Adipocyte (in vitro differentiated cells): ENCODE measurements at places on chromosomes 1 and 21.

DNA sequence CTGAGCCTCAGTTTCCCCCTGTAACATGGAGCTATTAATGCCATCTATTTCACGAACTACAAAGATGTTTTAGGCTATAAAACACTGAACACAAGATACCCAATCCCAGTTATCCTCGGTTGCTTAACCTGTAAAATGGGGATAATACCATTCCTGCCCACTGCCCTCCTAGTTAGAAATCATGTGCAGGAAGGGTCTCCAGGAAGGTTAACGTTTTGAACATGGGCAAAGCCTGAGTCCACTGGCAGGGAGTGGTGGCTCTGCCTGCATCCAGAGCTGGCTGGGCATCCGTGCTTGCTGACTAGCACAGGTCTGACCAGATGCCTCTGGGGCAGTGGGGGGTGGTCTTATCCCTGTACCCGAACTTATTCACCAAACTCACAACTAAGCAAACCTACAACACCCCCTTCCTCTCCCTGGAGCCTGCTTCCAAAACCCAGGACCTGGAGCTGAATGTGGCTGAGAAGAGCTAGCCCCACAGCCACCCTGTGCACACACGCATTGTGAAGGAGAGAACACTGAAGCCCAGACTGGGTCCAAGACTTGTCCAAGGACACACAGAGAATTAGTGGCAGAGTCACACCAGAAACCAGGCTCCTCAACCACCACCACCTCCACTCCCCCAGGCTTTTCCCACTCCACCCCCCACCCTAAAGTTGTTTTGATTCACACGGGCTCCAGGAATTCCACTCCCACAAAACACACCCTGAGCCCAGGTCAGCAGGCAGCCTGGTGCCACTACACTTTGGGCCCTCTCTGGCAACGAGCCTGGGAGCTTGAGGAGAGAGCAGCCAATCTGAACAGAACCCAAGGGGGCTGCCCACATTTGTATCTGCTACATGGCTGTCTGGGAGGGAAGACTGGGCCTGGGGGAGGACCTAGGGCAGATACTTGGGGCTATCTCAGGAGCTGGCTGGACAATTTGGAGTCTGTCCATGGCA is 1.6 kb downstream of the E2F2 start:
- no peak for DNase-seq

DNA sequence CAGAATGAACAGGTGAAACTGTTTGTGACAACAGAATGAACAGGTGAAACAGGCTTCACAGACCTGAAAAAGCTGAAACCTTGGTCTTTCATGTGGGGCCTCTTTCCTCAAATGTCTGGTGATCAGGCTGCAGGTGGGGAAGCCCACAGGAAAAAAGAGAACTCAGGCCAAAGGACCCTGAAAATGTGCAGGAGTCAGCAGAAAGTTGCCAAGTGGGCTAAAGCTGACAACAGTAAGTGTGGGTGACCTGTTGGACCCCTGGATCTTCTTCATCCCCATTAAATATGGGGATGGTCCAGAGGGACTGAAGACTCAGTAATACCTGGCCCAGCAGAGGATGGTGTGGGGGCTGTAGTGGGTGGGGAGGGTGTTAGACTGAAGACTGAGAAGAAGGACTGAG is 9.1 kb upstream of the CHIT1 start:
- no peak for DNase-seq

DNA sequence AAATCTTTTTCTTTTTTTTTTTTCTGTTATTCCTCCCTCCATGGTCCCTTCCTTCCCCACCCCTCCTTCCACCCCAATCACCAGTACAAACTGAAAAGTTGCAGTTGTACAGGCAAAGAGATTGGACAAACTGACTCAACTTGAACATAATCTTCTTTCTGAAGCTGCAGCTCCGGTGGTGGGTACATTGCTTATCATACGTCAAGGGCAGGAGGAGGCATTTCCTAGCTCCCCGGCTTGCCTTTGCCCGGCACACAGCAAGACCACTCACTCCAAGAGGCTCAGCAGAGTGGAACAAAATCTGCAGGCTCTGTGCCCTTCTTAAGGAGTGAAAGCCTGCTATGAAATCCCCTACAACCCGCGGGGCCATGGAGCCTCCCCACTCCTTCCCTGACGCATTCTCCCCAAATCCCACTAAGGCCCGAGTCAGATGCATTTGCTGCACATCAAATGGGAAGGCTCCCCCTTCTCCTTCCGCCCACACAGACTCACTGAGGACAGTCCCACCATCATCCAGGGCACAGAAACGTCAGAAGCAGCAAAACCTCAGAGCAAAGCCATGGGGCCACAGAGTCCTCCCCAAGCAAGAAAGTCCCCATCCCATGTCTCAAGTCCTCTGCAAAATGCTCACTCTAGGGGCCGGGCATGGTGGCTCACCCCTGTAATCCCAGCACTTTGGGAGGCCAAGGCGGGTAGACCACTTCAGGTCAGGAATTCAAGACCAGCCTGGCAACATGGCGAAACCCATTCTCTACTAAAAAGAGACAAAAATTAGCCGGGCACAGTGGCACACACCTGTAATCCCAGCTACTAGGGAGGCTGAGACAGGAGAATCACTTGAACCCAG is 45.9 kb downstream of the SYF2 start:
- DNase-seq = no peak

DNA sequence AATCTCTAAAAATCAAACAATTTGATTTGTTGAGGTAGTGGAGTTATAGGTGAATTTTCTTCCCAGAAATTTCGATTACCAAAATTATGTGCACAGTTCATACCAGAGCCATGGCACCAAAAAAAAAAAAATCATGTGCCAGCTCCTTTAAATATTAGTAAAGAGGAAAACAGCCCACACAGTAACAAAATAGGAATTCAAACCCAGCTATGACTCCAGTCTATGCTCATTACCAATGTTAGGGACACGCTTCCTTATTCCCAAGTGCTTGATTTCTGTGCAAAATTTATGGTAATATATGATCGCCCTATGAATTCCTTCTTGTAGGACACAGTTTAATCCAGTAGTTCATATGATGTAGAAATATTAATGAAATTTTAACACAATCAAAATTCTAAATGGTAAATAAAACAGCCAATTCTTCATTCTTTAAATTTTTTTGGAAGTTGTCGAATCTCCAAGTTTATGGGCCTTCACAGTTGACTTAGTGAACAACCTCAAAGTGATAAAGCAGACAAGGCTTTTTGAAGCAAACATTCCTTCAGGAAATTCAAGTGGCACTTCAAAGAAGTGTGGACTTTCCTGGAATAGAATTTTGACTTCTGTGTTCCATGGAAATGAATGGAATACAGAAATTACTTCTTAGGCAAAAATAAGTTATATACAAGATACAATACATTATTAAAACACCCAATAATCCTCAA is 1.9 kb downstream of the TOR1AIP2 start:
- DNase-seq = no peak

DNA sequence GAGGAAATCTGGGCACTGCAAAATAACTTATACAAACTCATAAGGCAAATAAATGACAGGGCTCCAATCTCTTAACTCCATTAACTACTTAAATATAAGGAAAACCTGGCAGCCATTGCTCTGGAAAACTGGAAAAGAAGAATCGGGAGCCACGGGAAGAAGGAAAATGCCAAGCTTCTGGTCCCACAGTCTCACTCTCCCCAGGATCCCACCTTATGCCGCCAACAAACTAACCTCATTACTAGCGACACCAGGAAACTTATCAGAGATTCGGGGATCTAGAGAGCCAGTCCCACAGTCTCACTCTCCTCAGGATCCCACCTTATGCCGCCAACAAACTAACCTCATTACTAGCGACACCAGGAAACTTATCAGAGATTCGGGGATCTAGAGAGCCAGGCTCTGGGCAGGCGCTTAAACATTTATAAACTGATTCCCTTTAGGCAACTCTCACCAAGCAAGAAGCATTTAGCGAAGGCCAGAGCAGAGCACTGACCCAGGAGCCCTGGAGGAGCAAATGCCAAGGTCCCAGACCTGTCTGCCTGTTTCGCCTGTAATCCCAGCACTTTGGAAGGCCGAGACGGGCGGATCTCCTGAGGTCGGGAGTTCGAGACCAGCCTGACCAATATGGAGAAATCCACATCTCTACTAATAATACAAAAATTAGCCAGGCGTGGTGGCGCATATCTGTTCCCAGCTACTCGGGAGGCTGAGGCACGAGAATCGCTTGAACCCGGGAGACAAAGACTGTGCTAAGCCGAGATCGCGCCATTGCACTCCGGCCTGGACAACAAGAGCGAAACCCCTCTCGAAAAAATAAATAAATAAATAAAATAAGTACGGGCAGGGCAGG is 720 bp downstream of the PSMB2 start:
- peak; percentile 6 for DNase-seq

GRCh38 chr1:199646761-199647160 is 380.7 kb upstream of the NR5A2 start:
- DNase-seq = no peak

DNA sequence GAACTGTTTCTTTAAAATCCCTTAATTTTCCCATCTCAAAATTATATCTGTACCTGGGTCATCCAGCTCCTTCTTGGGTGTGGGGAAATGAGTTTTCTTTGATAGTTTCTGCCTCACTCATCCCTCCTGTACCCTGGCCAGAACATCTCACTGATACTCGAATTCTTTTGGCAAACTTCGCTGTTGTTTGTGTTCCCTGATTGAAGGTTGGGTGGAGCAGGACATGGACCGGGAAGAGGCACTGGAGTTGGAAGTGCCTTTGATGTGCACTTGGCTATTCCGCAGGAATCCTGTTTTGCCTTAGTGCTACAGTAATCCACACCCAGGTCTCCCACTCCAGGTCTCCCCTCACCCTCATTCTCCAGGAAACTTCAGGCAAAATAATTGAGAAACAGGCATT is 11.2 kb downstream of the MINDY1 start:
- DNase-seq = no peak

DNA sequence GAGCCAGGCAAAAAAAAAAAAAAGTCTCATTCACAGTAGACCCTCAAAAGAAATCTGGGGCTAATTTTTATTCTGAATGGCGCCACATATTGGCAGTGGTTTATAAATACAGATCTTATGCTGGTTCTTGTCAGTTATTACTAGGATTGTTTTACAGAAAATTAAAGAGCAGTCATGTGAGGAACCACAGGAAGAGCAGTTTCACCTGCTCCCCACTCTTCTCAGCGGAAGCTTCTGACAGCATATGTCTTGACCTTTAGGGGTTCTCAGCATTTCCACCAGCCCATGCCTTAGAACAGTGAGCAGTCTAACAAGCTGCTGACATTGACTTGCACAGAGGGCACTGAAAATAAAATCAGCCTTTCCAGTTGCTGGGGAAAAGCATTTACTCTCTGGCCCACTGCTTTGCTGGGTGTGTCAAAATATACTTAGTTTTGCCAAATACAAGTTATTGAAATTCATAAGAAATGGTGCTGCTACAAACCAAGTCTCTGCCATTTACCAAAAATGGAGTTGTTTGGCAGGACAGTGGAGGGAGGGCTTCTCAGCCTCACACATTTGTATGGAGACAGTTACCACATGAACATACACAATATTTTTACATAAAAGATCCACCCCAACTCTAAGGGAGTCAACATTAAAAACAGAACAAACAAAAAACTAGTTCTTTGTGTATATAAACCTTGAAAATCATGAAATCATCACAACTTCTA is 144.2 kb downstream of the SYT2 start:
- DNase-seq = no peak

- no peak for DNase-seq
Measured at GRCh38 chr1:14055442-14056223, 355.6 kb downstream of the PRDM2 start.

GRCh38 chr1:46703927-46704641 is 14.8 kb downstream of the EFCAB14 start:
- DNase-seq = no peak

GRCh38 chr1:53315456-53316423 is 12.1 kb downstream of the LRP8 start:
- DNase-seq = no peak

DNA sequence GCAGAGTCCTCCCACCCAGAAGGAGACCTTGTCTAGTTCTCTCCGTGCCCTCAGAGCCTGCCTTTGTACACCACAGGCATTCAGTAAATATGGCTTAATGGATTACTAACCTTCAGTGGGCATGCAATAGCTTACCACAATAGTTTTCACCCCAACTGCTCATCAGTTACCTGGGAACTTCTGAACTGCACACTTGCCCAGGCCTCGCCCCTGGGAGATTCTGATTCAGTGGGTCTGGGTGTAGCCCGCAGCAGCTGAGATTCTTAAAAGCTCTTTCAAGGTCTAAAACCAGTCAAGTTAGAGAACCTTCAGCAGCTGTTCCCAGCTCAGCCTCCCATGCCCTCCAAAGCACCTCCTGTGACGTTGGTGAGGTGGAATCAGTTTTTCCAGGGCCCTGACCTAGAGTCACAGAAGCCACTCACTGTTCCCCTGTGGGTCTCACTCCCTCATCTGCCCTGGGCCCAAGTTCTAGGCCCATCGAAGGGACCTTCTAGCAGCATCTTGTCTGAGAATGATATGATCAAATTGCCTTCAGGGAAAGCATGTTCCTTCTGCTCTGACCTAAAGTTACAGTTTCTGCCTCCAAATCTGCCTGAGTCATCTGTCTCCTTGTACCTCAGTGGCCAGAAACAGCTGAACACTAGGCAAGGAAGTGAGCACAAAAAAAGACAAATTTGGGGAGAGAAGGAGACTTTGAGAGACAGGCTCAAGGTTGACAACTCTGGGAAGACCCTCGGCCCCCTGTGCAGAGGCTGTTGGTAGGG is 10.8 kb downstream of the ASAP3 start:
- DNase-seq = peak; percentile 71

GRCh38 chr1:155978973-155979429 is 654 bp upstream of the ARHGEF2 start:
- DNase-seq = peak; percentile 61

GRCh38 chr1:6075748-6076147 is 30.1 kb downstream of the KCNAB2 start:
- no peak for DNase-seq

GRCh38 chr1:46527474-46528296 is 23.8 kb downstream of the KNCN start:
- peak; percentile 92 for DNase-seq

GRCh38 chr1:41883507-41883906 is 35.2 kb downstream of the HIVEP3 start:
- DNase-seq = no peak

- DNase-seq = no peak
Measured at GRCh38 chr1:34460193-34460592, 283.5 kb downstream of the C1orf94 start.

GRCh38 chr1:13829152-13829769 is 129.3 kb downstream of the PRDM2 start:
- no peak for DNase-seq

- DNase-seq = peak; percentile 3
Measured at GRCh38 chr1:81029266-81029665, 771.5 kb upstream of the ADGRL2 start.

DNA sequence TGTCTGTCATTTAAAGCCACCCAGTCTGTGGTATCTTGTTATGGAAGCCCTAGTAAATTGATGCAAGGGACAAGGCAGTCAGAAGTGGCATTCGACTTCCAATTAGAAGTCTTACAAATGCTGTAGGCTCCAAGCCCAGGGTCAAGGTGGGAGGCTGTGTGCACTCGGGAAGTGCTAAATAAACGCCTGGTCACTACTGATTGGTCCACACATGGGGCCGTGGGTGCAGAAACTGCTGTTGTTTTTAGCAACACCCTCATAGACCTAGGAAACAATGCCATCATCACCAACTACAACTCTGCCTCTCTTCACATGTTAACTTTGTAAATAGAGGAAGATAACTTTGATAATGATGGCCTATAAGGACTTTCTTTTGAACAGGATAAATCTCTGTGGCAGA is 20.2 kb upstream of the ZBTB21 start:
- DNase-seq = no peak
